ENCODE measurements at places on chromosomes 2 and 18.
A peak's percentile ranks its signal among the peaks of the same experiment; 100 is the strongest.

DNA sequence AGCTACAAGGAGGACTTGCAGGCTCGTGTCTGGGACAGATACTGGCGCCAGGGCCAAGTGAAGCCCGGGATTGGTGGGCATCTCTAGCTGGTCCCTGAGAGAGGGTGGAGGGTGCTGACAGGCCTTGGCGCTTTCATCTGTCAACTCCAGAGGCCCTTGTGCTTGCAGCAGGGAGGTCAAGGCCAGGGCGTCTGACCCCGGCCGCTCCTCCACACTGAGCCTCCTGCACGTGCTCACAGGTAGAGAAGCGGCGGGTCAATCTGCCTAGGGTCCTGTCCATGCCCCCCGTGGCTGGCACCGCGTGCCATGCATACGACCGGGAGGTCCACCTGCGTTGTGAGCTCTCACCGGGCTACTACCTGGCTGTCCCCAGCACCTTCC lies 9.5 kb downstream of the CAPN10 start:
- peak; percentile 54 for DNase-seq

DNA sequence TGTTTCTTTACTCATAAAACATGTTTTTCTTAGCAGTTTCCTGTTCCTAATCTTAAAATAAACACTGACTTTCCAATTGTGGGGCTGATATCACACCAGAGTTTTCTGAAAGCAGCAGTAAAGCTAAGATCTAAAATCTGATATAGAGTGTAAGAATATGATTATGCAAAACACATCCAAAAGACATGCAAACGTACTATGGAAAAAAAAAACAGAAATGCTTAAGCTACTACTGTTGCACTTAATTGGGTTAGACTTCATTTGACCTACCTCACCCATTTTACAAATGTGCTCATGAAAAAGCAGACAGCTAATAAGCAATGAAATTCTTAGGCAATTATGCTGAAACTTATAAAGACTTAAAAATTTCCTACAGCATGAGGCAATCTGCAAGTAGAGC lies 10.5 kb downstream of the CYTIP start:
- DNase-seq, result no peak

DNA sequence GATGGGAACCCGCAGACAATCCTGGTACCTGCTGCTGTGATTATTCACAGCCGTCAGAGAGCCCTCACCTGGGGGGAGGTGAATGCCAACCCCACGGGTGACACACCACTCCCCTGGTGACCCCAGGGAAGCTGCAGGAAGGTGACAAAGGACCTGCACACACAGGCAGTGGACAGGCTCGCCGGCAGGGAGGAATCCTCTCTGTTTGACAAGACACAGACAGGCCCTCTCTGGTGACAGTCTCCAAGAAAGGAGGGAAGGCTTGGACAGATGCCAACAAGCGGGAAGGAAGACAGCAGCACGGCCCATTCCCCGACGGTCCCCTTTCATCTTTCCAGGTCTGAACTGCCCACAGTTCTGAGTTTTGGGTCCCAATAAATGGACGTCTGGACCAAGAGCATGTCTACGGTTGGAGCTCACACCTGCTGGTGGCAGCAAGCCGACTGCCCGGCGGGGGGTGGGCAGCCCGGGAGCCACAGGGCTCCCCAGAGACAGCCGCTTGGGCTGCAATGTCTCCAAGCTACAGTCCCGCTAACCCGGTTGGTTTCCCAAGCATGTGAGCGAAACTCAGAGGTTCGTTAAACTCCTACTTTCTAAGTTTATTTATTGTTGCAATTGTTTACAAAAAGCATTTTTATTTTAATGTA lies 31.8 kb downstream of the HDAC4 start:
- peak; percentile 53 for DNase-seq

DNA sequence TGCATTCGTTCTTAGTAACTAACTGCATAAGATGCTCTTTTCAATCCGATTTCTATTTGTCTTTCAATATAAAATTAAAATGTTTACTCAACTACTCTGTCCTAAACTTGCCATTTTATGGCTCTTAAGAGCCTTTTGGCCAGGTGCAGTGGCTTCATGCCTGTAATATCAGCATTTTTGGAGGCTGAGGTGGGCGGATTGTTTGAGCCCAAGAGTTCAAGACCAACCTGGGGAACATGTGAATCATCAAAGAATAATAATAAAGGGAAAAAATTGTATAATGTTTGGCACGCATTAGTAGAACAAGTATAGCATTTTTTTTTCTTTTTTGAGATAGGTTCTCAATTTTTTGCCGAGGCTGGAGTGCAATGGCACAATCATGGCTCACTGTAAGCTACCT lies 92.5 kb downstream of the C2orf74 start:
- no peak for DNase-seq

- no peak for DNase-seq
These were observed 53.8 kb downstream of the SMCHD1 start for GRCh38 chr18:2709316-2709715.
